Activated CD4-positive, alpha-beta T cell treated with anti-CD3 and anti-CD28 coated beads, Interleukin-2, amount 10 ng/mL, durations not matched to agents 24 days and 14 days (primary cell): ENCODE measurements at places on chromosomes 16 and 17. TPM values are rescaled to one million over a fixed set of nuclear protein-coding genes. Genes with fewer than 3 reads are reported as not detected.

Gene COX6A2
- total RNA-seq: not detected in 2 replicates

Gene ATF7IP2
- 22.3 and 23.4 TPM in 2 replicates for total RNA-seq

Gene CCT6B
- total RNA-seq: 0.40 and 1.3 TPM in 2 replicates

Gene TEX14
- 0.07 TPM in 2 replicates for total RNA-seq

Gene MYH1
- total RNA-seq: not detected in 2 replicates

Gene MRC2
- total RNA-seq: 2.4 and 2.9 TPM in 2 replicates

DNA sequence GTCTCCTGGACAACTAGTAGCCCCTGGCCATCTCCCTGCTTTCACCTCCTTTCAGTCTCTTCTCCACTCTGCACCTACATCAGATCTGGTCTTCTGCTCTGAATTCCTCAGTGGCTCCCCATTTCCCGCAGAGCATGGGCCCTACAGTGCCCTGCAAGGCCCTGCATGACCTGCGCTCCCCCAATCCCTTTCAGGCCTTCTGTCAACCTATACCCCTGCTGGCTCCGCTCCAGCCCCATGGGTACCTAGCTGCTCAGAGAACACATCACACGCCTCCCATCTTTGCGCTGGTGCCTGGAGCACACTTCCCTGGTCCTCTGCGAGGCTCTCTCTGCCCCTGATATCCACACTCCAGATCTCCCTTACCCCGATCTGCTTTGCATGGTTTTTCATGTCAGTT, 145.2 kb downstream of the KATNIP start:
- no peaks in the 10 kb centered on the region for H3K27me3 ChIP-seq
- no peaks in the 10 kb centered on the region for H3K4me1 ChIP-seq
- no peak overlapping the region for H3K27ac ChIP-seq
- H3K4me3 ChIP-seq: no peak overlapping the region
- no peak for DNase-seq

DNA sequence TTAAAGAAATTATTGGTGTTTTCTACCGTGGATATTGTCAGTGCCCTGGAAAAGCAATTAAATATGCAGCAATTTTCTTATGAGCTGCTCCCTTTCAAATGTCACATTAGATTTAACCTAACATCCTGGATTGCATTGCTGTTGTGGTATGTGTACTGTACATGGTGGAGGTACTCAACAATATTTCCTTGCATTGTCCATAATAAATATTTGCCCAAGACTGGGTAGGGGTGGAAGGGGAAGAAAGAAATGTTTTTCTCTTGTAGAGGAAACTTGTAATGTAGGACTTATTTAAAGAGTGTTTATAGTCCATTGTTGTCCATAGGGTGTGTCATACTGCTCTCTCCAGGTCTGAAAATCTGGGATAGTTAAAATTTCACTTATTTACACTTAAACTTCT, 346.2 kb upstream of the TBX2 start:
- no peaks in the 10 kb centered on the region for H3K27me3 ChIP-seq
- H3K4me3 ChIP-seq: no peak overlapping the region
- no peak overlapping the region for H3K27ac ChIP-seq
- H3K36me3 ChIP-seq: no peaks in the 10 kb centered on the region
- peaks cover 11% of the 10 kb centered on the region for H3K4me1 ChIP-seq

GRCh38 chr17:15281909-15282308, 16.8 kb upstream of the PMP22 start:
- H3K27ac ChIP-seq: peak overlapping the region; percentile 35
- H3K36me3 ChIP-seq: no peaks in the 10 kb centered on the region
- no peak overlapping the region for H3K4me3 ChIP-seq
- H3K27me3 ChIP-seq: peaks cover 2% of the 10 kb centered on the region
- DNase-seq: no peak
- peaks cover 5% of the 10 kb centered on the region for H3K4me1 ChIP-seq

DNA sequence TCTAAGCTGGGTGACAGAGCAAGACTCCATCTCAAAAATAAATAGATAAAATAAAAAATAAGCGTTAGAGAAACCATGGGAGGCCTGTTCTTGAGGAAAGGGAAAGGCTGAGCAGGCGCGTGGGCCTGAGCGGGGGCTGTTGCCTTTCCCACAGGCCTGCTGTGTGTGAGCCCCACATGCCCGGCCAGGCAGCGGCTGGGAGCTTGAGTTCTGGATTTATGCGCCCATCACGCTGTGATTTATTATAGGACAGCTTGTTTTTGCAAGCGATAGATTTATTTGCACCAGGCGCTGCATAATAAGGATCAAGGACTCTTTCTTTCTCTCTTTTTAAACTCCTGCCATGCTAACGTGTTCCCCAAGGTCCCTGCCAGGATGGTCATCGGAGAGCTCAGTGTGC, 14.8 kb upstream of the WFDC1 start:
- H3K27ac ChIP-seq: no peak overlapping the region
- H3K36me3 ChIP-seq: no peaks in the 10 kb centered on the region
- no peak for DNase-seq

DNA sequence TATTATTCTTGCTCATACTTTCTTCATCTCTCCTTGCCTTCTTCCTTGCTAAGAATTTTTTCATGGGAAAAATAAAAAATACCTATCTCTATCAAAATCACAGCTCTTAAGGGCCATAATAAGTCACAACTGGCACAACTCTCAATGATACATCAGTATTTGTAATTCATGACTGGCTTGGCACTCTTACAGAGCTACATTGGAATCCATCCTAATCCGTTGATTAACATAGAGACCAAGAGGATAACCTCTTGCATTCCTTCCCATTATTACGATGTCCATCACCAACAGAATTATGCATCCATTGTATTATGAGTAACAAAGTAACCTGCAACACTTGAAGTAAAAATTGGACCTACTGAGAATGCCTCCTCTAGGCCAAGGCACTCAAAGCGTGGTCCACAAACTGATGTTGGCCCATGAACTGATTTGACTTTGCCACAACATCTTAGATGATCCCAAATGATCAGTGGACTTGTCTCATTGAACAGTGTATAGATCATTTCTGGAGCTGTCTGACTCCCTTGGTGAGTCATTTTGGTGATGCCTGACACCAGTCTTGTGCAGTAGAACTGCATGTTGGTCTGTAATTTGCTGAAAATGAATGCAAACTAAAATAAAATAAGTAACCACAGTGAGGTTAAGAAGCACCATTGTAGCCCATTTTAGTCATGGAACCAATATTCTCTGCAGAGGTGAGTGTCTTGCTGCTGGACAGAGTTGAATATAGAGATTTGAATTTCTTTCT, 163.2 kb downstream of the AXIN2 start:
- H3K4me1 ChIP-seq: no peaks in the 10 kb centered on the region
- DNase-seq: no peak
- H3K27me3 ChIP-seq: peaks cover 18% of the 10 kb centered on the region
- H3K36me3 ChIP-seq: no peaks in the 10 kb centered on the region

GRCh38 chr16:89738538-89739317, 17.4 kb downstream of the ZNF276 start:
- peaks cover 22% of the 10 kb centered on the region for H3K4me1 ChIP-seq
- no peak overlapping the region for H3K4me3 ChIP-seq
- H3K27ac ChIP-seq: peak overlapping the region; percentile 51
- peaks cover 68% of the 10 kb centered on the region for H3K36me3 ChIP-seq
- no peak for DNase-seq

- no peaks in the 10 kb centered on the region for H3K4me1 ChIP-seq
- DNase-seq: peak; percentile 17
Observed at GRCh38 chr17:27226611-27227230, 67.2 kb upstream of the WSB1 start.

- peak overlapping the region; percentile 62 for H3K27ac ChIP-seq
- no peak overlapping the region for H3K4me3 ChIP-seq
Observed at GRCh38 chr17:4479982-4480751, 18.5 kb upstream of the SPNS2 start.

DNA sequence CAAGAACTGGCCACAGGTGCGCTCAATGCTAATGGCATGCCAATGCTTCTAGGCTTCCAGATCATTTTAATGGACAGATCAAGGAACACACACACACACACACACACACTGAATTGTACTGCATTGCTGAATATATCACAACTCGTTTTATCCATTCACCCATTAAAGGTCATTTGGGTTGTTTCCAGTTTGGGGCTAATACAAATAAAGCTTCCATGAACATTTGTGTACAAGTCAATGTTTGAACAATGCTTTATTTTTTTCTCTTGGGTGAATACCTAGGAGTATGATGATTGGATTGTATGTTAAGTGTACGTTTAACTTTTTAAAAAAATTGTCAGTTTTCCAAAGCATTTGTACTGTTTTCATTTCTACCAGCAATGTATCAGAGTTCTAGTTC, 3.6 kb upstream of the PCTP start:
- H3K4me3 ChIP-seq: no peak overlapping the region
- DNase-seq: no peak
- no peaks in the 10 kb centered on the region for H3K36me3 ChIP-seq
- H3K27me3 ChIP-seq: peaks cover 38% of the 10 kb centered on the region
- H3K4me1 ChIP-seq: peaks cover 10% of the 10 kb centered on the region
- no peak overlapping the region for H3K27ac ChIP-seq

DNA sequence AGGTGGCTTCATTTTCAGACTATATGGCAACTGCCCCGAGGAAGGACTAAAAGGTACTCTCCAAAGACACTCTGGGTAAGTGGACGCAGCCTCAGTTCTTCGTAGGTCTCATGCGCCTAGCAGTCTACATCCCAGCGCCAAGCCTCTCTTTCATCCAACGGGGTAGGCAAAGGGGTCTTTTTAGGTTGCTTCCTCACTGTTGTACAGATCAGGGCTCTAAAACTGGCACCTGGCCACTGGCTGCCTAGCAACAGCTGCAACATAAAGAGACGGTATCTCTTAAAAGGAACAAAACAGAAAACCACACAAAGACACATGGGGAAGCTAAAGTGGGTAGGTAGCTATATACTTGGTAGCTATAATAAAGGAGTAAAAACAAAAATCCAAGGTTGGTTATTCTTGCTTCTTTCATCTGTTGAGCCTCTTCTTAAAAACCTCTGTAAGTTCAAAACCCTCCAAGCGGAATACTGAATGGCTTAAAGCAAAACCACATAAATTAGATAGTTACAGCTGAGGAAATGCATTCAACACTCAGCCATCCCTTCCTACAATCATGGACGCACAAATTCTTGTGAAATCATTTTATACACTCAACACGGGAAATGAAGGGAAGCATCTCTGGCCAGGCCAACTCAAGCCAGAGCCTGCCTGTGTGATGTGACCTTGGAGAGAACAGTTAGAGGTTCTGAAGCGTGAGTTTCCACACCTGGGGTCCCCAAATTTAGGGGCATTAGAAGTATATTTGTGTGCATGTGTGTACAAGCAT, 22.7 kb downstream of the CYTH1 start:
- peak; percentile 94 for DNase-seq
- peak overlapping the region; percentile 83 for H3K4me3 ChIP-seq
- peak overlapping the region; percentile 98 for H3K27ac ChIP-seq
- H3K4me1 ChIP-seq: peaks cover 62% of the 10 kb centered on the region
- peaks cover 21% of the 10 kb centered on the region for H3K36me3 ChIP-seq
- no peaks in the 10 kb centered on the region for H3K27me3 ChIP-seq
